Hematopoietic multipotent progenitor cell treated with erythropoietin and hydrocortisone succinate and interleukin-3 and kit ligand, for 15 days (in vitro differentiated cells): ENCODE measurements at places on chromosomes 7 and 10.

GRCh38 chr7:105006367-105007136 is 7.5 kb upstream of the KMT2E start:
- peak; percentile 33 for DNase-seq

DNA sequence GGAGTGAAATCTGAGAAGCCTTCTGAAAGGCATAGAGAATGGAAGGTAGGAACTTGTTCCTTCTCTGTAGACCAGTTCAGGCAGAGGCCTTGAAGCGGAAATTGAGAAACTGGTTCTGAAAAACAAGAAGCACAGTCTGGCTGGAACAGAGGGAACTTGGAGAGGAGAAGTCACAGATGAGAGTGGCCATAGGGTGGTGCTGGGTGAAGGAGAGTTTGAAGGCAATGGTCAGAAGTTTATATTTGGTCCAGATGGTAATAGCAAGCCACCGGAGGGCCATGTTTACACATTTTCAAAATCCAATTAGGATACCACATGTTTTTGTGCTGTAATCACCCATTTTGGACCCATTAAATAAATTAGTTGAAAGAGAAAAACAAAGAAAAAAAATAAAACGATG is 692.5 kb downstream of the INHBA start:
- no peak for DNase-seq

- DNase-seq, result no peak
Measured at GRCh38 chr10:69685802-69686585, 55.9 kb downstream of the FAM241B start.

DNA sequence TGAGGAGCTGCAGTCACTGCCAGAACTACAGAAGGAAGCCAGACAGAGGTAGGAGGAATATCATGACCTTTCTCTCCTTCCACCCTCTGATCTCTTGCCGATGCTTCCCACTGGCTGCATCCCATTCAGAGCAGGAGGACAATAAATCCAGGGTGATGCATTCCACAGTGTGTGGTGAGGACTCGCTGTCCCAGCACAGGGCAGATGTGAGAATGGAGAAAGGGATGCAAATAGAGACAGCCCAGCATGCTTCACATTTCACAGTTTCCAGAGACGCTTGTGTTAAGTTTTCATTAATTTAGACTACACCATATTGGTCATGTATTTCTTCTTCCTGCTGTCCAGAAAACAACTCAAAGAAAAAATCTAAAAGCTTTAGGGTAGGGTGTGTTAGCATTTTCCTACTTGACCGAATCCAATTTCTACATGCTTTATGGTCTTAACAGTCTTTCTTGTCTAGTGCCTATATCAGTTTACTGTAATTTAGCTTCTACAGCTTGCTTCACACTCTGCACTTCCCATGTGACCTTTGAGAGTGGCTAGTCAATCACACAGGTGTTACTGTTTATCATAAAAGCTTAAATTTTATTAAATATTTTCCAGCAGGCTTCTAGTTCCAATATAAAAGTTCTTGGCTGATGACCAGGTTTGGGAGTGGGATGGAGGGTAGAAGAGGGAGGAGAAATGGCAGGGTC is 155.6 kb downstream of the RAPGEF5 start:
- DNase-seq, result no peak
